A549 (cell line): ENCODE measurements at places on chromosomes 4 and X. TPM values are rescaled to one million over a fixed set of nuclear protein-coding genes. Genes with fewer than 3 reads are reported as not detected.

- DNase-seq: no peak
These were observed 438.9 kb downstream of the GRXCR1 start for GRCh38 chr4:43331226-43332051.

GRCh38 chrX:38654302-38654701 is 93.0 kb downstream of the TSPAN7 start:
- peak; percentile 21 for DNase-seq

- no peak for DNase-seq
These were observed 57.7 kb downstream of the HPGDS start for GRCh38 chr4:94284889-94285288.

DNA sequence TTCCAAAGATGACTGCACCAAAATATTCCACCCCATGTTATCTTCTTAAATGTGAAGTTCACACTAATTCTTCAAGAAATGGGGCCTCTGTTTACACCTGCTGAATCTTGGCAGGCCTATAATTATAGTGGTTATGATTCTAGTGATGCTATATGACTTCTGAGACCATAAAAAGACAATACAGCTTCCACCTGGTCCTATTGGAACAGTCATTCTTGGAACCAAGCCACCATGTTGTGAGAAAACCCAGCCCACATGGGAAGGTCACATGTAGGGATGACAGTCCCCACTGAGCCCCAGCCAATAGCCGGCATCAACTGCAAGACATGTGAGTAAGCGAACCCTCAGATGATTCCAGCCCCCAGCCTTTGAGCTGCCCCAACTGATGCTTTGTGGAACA is 587.5 kb downstream of the MID1IP1 start:
- no peak for DNase-seq

DNA sequence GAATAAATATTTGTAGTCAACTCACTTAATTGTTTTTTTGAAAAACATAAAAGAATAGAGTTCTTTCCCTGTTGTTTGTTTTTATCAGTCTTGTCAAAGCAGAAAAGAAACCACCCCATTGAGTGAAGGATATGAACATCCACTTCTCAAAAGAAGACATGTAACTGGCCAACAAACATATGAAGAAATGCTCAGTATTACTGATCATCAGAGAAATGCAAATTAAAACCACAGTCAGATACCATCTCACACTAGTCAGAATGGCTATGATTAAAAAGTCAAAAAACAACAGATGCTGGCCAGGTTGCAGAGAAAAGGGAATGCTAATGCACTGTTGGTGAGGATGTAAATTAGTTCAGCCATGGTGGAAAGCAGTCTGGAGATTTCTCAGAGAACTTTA is 326.1 kb upstream of the EMCN start:
- DNase-seq: no peak

DNA sequence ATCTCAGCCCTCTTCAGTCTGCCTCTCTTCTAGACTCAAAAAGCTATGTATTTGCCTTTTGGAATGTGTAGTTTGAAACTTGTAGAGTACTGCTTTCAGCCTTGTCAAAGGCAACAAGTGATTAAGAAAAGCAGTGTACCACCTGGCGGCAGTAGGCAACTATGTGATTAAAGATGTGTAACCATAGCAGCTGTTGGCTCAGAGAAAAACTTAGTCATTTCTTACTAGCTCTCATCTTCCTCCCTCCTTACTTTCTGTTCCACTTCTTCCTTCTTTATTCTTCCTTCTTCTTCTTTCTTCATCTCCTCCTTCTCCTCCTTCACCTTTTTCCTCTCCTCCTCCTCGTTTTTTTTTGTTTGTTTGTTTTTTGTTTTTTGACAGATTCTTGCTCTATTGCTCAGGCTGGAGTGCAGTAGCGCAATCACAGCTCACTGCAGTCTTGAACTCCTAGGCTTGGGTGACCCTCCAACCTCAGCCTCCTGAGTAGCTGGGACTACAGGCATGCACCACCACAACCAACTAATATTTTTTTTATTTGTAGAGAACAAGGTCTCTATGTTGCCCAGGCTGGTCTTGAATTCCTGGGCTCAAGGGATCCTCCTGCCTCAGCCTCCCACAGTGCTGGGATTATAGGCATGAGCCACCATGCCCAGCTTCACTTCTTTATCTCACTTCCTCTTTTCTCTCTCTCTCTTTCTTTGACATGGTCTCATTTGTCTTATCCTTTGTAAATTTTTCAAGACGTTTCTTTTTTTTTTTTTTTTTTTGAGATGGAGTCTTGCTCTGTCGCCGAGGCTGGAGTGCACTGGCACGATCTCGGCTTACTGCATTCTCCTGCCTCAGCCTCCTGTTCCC is 32.6 kb downstream of the ABHD18 start:
- peak; percentile 58 for DNase-seq

DNA sequence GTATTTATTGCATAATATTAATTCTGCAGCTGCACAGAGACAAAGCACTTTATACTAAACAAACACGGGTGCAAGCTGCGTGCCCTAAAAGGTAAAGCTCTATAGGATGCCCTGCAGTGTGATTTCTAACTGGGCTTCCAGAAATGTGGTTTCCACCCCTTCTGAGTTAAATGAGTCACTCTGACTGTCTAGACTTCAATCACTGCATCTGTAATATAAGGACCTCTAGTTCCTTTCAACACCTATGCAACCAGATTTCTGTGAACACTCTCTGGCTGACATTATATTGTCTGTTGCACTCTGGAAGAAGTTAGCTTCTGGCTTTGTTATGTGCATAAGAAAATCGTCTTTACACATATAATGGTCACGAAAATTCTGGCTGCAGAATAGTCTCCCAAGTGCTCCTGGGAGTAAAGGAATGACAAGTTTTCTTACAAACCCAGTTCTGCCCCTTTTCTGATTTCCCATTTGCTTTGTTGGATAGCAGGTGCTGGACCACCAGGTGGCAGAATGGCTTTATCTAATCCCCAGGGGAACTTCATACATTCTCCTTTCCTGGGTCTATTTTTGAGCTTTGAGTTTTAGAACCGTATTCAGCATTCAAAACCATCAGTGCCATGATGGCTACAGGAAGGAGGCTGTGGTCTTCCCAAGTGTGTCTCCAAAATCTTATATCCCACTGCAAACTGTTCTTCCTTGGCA is 842.2 kb downstream of the STIM2 start:
- peak; percentile 10 for DNase-seq

DNA sequence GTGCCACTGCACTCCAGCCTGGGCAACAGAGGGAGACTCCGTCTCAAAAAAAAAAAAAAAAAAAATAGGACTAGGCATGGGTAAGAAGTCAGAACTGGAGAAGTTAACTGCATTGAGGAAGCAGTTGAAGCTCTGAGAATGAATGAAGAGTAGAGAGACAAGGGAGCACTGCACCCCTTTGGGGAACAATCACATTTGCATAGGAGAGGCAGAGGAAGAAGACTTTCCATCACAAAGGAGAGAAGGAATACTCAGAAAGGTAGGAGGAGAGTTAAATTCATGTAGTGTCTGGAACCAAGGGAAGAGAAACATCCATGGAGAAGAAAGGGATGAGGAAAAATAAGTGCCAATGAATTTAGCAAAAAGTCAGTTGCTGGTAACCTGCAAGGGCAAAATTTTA is 72.4 kb downstream of the GPC3 start:
- DNase-seq: no peak

GRCh38 chrX:130741151-130741550 is 161.9 kb downstream of the ENOX2 start:
- DNase-seq: no peak

DNA sequence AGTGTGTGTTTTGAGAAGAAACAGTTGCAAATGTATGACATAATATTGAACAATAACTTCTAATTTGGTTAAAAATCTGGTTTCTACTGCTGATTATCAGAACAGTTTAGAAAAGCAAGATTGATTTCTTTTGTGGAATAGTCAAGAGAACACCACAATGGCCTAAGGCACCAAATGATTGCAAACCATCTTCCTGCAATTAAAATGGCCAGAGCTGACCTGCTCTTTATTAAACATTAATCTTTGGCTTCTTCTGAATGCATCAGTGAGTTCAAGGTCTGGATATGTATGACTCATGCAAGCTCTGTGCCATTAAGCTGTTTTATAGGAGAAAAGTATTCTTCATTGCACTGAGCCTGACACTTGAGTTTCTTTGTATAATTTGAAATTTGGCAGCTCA is 107.8 kb upstream of the PDHA2 start:
- peak; percentile 39 for DNase-seq

DNA sequence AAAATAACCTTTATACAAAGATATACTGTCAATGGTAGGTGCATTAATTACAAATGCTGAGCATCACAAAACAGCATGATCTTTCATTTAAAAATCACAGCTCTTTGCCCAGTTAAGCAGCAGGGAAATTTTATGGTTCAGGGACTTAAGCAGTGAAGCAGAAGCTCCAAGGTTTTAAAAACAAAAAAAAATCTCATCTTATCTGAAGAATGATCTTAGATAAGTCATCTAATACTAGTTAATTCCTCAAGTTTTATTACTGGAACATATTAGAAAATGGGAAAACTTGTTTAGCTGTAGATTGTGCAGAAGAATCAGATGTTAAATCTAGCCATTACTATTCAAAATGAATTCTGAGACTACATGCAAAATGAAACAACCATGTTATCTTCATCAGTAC is 289.9 kb downstream of the GASK1B start:
- DNase-seq: no peak

GRCh38 chrX:13170966-13171558 is 126.6 kb upstream of the FAM9C start:
- no peak for DNase-seq

- DNase-seq: no peak
These were observed 93.1 kb downstream of the PDLIM5 start for GRCh38 chr4:94544811-94545210.

- DNase-seq: no peak
These were observed 107.3 kb downstream of the ARHGAP10 start for GRCh38 chr4:147839200-147839599.

DNA sequence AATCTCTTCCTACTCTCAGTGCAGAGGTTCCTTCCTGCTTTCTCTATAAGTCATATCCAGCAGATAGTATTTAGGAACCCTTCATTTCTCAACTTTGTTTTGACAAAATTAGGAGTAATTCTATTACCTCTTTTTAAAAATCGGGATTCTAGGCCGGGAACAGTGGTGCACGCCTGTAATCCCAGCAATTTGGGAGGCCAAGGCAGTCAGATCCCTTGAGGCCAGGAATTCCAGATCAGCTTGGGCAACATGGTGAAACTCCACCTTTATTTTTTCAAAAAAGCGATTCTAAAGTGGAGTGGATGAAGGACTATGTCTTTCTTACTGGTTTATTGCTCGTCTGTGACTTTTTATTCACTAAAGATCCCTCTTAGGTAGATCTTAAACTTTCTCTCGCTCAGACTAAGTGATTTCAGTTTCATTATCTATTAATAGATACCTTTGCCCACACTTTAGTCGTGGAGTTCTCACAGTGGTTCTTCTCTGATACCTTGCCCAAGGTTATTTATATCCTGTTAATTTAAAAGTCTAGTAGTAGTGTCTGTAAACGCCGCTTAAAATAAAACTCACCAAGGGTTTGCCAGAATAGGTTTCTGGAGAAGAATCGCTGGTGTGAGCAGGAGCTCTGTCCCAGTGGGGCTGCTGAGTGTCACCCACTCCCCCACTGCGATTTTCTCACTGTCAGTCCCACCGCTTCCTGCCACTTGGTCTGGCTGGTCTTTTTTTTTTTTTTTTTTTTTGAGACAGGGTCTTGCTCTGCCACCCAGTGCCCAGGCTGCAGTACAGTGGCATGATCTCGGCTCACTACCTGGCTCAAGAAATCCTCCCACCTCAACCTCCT is 27.0 kb upstream of the TMEM131L start:
- no peak for DNase-seq

- no peak for DNase-seq
These were observed 1712.5 kb downstream of the C4orf33 start for GRCh38 chr4:130808492-130808891.

DNA sequence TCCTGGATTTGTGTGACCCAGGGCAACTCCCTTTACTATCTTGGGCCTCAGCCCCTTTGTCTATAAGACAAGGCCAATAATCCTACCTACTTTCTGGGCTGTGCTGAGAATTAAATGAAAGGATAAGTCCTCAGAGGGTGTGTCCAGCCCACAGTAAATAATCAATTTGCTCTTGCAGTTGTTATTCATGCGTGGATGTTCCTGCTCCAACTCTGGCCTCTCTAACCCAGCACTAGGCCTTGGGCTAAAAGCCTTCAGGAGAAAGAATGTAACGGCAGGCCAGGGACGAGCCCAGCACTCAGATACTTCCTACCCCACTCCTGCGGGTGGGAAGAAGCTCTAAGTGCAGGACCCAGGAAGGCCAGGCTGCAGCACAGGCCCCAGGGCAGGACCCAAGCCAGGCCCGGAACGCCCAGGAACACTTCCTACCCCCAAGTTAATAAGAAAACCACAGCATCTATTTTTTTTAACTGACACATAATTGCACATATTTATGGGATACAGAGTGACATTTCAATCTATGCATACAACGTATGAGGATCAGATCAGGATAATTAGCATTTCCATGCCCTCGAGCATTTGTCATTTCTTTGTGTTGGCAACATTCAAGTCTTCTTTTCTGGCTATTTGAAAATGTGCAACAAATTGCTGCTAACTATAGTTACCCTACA is 179.6 kb upstream of the RBPJ start:
- DNase-seq: no peak

- DNase-seq: no peak
These were observed 200.3 kb downstream of the PDGFC start for GRCh38 chr4:156771171-156771837.

DNA sequence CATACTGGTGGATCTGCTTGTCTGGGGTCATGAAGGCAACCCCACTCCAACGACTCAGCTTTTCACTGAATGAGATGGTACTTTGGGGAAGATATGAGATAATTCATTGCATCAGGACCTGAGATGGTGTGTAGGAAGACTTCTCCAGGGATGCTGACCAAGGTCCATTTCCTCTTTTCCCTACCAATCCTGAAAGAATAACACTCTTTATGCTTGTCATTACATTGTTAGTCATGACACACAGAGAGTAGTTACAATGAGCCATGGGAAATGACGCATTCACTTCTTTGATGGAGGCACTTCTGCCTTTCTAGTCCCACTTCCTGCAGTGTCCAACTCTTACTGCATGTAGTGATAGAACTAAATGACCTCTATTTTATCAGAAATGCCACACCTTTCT is 58.6 kb downstream of the AREG start:
- DNase-seq: no peak

GRCh38 chrX:68694435-68695205 is 47.2 kb downstream of the STARD8 start:
- no peak for DNase-seq

The IBSP gene
- not detected in 3 replicates for polyA plus RNA-seq

The PSAPL1 gene
- 0.04 to 0.08 TPM (median 0.05 TPM) in 3 replicates for polyA plus RNA-seq

The FGB gene
- polyA plus RNA-seq: 7.6 to 13.8 TPM (median 7.8 TPM) in 3 replicates

The ZNF280C gene
- polyA plus RNA-seq: 3.9 to 4.4 TPM (median 4.3 TPM) in 3 replicates

The RENBP gene
- polyA plus RNA-seq: not detected in 3 replicates

The CENPC gene
- 5.6 to 6.5 TPM (median 5.8 TPM) in 3 replicates for polyA plus RNA-seq

The HSFX2 gene
- polyA plus RNA-seq: 0.08 to 0.18 TPM (median 0.10 TPM) in 3 replicates

The YY2 gene
- polyA plus RNA-seq: 2.6 to 3.2 TPM (median 3.2 TPM) in 3 replicates

The NSUN7 gene
- 0.42 to 0.65 TPM (median 0.59 TPM) in 3 replicates for polyA plus RNA-seq

The UGT8 gene
- 0.04 to 0.12 TPM in 2 of 3 replicates, not detected in the other for polyA plus RNA-seq

The CLDN34 gene
- not detected in 3 replicates for polyA plus RNA-seq

The GASK1B gene
- 2.1 to 2.7 TPM (median 2.7 TPM) in 3 replicates for polyA plus RNA-seq

The NXF2B gene
- polyA plus RNA-seq: not detected in 3 replicates

The CCNG2 gene
- polyA plus RNA-seq: 2.1 to 4.5 TPM (median 3.9 TPM) in 3 replicates

The KLHL5 gene
- polyA plus RNA-seq: 51.9 to 63.2 TPM (median 62.4 TPM) in 3 replicates

The PABPC1L2A gene
- not detected in 3 replicates for polyA plus RNA-seq
